Activated naive CD4-positive, alpha-beta T cell (primary cell): ENCODE measurements at places on chromosomes 5 and 9.

GRCh38 chr5:86407711-86408110, 210.0 kb upstream of the COX7C start:
- DNase-seq = no peak

DNA sequence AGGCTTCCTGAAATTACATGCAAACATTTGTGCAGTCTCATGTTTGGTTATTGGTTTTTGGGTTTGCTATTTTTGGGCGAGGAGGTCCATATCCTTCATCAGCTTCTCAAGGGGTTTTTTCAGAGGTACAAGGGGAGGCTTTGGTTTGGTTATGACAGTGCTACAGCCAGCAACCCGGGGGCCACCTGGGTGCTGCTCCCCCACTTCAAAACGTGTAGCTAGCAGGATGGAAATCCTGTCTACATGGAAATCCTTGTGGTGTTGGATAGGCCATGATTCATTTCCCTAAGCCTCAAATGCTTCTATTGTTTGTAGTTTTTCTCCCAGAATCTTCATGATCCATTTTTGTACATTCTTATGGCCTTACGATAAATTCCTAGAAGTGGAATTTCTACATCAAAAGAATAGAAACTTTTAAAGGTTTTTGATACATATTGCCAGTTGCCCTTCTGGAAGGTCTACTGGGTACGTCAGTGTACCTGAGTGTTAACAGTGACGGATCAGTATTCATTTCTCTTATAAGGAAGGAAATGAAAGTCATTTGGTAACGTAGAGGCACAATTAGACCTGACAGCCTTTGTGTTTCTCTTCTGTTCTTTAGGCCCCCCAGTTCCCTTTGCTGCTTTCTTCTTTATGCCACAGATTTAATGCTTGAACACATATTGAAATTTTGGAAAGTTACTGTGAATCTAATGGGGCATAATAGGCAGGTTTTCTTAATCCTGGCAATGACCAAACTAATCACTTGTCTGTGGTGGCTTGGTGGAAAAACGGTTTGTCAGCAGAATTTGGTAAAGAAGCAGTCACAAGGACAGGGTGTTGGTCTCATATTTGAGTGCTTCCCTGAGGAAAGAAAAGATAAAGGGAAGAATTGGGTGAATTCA, 69.7 kb upstream of the ABL1 start:
- DNase-seq = no peak

GRCh38 chr9:121691890-121692289, 40.5 kb downstream of the DAB2IP start:
- DNase-seq = no peak

DNA sequence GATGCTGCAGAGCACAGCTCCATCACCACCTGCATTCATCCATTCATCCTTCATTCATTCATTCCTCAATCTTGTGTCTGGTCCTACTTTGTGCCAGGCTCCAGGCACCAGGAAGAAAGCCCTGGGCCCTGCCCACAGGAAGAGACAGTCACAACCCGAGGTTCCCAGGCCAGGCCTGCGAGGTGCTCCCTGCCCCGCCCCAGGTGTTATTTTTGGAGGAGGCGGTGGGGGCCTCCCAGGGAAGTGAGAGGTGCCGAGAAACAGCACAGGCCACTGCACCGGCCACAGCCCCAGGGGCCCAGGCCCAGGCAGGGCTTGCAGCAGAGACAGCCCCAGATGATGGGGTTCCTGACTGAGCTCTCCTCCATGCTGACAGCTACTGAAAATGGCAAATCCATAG, 33.4 kb downstream of the VAV2 start:
- DNase-seq = no peak

- DNase-seq = no peak
Measured at GRCh38 chr9:134622896-134623257, 18.7 kb upstream of the COL5A1 start.

DNA sequence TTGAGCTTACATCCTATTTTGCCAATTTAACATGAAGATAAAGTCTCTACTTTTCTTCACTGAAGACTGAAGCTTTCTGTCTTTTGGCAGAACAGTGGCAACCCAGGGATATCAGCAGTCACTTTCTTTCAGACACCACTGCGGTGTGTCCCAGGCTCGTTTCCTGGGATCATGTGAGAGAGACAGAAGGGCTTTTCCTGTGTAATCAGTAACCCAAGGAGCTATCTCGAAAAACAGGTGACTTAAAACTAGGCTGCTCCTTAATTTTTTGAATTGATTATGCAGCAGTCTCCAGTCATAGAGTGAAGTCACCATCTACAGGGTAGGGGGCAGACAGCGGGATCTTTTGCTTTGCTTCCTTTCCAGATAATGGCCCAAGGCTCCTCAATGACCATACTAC, 68.5 kb downstream of the ZNF462 start:
- no peak for DNase-seq

- DNase-seq = no peak
Measured at GRCh38 chr5:136620016-136620419, 254.7 kb upstream of the TRPC7 start.

DNA sequence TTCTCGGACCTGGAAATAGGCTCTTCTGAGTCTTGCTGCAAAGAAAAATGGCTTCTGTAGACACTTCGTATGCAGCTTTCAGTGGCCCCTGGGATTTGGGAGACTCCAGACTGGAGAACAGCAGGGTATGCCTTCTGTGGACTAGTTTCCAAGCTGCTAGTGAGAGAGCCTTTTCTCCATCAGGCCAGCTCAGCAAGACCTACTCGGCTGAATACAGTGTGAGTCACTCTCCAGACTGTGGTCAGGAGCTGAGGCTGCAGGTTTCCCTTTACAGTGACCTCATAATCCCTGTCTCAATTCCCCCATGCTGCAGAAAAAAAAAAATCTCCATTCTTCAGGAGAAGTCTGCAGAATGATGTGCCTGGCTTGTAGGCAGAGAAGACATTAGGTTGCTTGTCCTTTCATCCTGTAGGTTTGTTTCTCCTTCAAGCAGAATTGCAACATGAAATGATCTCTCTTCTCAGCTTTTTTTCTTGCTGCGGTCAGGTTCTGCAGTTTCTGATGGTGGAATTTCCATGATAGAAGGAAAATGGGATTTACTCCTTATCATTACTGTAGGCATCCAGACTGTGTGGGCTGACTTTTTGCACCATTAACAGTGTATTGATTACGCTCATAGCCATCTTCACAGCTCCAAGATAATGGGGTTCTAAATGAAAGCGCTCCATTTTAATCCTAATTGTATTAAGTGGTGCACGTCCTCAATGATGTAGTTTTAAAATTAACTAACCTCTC, 78.3 kb upstream of the TNFSF8 start:
- no peak for DNase-seq

- DNase-seq = no peak
Measured at GRCh38 chr5:72377910-72378638, 57.9 kb downstream of the PTCD2 start.

DNA sequence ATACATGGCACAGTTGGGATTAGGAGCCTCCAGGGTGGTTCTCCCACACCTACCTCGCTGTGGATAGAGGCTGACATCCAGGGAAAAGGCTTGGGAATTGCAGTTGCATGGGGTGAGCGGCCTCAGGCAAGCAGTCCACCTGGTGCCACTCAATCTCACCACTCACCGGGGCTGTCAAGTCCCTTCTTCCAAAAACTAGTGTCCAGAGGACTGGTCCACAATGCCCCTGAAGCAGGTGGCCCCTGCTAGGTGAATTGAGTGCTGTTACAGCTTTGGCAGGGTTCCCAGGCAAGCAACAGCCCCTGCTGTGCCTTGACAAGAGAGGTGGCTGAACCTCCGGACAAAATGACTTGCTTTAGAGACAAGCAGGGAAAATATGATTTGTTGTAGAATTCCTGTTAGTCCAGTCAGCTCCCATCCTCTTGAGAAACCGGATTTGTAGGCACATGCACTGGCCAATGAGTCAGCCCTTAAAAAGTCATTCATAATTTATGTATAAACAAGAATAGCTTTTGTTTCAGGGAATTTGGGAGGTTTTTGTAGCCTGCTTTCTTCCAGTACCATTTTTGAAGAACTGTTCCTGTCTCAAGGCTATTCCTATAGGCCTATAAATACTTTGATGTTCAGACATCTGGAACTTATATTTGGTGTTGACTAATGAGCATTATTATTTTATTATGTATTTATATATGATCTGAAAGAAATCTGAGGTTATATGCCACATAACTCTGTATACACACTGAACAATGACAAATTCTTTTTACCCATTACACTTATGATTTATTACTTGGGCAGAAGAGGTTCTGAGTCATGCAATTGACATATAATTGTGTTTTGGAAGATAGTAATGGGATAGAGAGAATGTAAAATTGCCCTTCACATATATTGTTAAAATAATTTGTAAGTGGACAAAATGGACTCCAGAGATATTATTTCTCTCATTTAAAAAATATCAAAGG, 411.1 kb downstream of the ACTL7B start:
- DNase-seq = no peak

GRCh38 chr5:126106029-126106428, 317.2 kb upstream of the GRAMD2B start:
- no peak for DNase-seq
